ENCODE measurements at places on chromosomes 6 and 20.

DNA sequence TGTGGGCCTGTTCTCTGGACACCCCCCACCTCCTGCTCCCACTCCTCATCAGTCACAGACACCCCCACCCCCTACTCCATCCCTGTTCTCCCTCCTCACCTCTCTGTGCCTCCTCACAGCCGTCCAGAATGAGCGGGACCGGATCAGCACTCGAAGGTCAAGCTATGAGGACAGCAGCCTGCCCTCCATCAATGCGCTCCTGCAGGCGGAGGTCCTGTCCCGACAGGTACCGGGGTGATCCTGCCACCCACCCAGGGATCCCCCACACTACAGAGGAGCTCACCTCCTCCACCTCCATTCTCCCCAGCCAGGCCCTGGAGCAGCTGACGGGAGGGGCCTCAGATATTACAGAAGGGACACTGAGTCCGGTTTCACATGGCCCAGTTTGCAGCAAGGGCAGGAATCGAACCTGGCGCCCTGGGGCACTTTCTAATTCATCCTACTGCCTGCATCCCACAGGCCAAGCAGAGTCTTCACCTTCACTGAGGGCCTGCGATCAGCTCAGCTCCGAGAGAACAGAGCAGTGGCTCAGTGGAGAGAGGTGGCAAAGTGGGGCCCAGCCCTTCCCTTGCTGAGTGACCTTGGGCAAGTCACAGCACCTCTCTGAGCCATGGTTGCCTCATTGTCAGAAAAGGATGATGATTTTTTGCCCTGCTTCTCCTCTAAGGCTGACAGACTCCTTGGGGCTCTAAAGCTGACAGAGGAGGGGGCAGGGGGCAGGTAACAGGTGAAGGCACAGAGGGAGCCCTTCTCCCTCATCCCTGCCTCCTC, 58.3 kb downstream of the HNF4A start:
- DNase-seq = no peak

DNA sequence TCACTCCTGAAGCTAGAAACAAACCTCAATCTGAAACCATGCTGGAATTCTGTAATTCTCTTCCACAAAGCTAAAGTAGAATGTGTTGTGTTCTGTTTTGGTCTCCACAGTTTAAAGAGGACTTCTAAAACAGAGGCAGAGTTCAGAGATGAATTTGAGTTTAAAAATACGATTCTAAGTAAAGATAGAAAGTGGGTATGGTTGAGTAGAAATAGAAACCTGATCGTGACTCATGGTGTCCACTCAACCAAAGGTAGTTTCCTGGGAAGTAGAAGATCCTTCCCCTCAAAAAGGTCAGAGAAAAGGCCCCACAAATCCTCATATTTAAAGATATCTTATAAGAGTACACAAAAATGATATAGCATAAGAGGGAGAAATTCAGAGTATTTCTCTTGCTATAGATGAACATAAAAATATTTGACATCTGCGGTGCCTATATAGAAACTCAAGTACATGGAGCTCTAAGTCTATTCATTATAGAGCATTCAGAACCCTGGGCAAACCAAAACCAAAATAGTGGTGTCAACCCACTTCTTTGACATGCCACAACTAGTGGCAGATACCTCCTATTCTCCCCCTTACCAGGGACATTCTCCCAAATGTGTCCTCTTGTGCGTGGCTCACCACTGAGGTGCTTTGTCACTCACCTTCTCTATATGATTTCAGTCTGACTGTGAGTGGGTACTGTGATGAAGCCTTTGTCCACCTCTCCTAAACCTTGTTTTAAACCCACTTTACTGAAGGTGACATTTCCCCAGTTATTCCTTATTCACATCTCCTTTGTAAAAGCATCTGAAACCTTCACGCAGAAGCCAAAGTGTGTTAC, 84.5 kb downstream of the PLCB1 start:
- no peak for DNase-seq

DNA sequence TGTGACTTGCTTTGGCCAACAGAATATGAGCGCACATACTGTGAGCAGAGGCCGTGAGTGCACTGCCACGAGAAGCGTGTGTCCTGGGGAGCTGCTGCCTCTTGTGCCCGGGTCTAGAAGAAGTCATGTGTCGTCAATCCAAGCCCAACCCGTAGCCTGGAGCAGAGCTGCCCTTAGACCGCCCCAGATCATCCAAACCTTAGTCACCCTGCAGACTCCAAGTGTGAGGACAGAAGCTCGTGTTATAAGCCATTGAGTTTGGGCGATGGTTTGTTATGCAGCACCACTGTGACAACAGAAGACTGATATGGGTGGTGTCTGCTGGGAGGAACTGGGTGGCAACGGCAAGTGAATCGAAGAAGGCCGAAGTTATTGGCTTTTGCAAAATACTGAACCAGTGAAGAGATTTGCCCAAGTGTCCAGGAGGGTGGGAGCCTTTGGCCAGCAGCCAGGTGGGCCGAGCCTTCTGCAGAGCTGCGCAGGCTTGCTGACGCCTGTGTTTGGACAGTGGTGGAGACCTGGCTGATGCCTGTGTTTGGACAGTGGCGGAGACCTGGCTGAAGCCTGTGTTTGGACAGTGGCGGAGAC, 101.3 kb upstream of the SULF2 start:
- DNase-seq = no peak

GRCh38 chr6:133955582-133956415, 2.8 kb downstream of the TBPL1 start:
- no peak for DNase-seq

- DNase-seq = no peak
Observed at GRCh38 chr20:42173440-42173839, 555.3 kb upstream of the CHD6 start.

GRCh38 chr6:133551436-133551835, 310.3 kb downstream of the EYA4 start:
- DNase-seq = no peak

DNA sequence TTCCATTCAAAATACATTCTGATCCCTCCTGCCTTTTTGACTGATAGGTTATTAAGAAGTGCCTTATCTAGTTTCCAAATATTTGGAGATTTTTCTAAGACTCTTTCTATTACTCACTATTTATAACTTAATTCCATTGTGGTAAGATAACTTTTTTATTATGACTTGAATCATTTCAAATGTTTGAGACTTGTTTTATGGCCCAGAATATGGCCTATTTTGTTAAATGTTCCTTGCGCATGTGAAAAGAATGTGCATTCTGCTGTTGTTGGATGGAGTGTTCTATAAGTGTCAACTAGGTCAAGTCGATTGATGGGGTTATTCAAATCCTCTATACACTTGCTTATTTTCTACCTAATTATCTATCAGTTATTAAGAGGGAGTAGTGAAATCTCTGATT, 13.1 kb upstream of the TCP11 start:
- no peak for DNase-seq

GRCh38 chr6:123519189-123519505, 117.6 kb downstream of the TRDN start:
- no peak for DNase-seq

GRCh38 chr6:53461041-53461656, 83.8 kb downstream of the GCLC start:
- no peak for DNase-seq

DNA sequence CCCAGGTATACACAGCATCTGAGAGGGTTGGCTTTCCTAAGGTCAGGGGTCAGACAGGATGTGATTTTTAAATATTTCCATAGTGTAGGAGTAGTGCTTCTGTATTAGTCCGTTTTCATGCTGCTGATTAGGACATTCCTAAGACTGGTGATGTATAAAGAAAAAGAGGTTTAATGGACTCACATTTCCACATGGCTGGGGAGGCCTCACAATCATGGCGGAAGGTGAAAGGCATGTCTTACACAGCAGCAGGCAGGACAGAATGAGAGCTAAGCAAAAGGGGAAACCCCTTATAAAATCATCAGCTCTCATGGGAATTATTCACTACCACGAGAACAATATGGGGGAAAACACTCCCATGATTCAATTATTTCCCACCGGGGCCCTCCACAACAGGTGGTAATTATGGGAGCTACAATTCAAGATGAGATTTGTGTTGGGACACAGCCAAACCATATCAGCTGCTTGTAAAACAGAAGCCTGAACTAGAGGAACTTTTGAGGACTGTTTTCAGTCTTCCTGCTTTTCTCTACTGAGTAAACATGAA, 91.0 kb upstream of the MEI4 start:
- DNase-seq = no peak

GRCh38 chr6:127058027-127058426, 60.4 kb upstream of the RSPO3 start:
- DNase-seq = no peak
